ENCODE measurements at places on chromosomes 16 and 17. TPM values are rescaled to one million over a fixed set of nuclear protein-coding genes. Genes with fewer than 3 reads are reported as not detected.

The HEATR9 gene
- total RNA-seq: 0.18 TPM

The PIMREG gene
- 4.8 TPM for total RNA-seq

The SHCBP1 gene
- total RNA-seq: 39.5 TPM

The FOXF1 gene
- total RNA-seq: not detected

The MYH13 gene
- total RNA-seq: not detected

The TPPP3 gene
- not detected for total RNA-seq

The NPTX1 gene
- 6.2 TPM for total RNA-seq

- H3K27me3 ChIP-seq: no peaks in the 10 kb centered on the region
- no peaks in the 10 kb centered on the region for H3K4me1 ChIP-seq
- no peak for DNase-seq
- H3K36me3 ChIP-seq: no peaks in the 10 kb centered on the region
These were observed 37.9 kb downstream of the SOX8 start for GRCh38 chr16:1019231-1020090.

- no peak overlapping the region for H3K4me3 ChIP-seq
- H3K27ac ChIP-seq: no peak overlapping the region
- peaks cover 8% of the 10 kb centered on the region for H3K36me3 ChIP-seq
- H3K4me1 ChIP-seq: peaks cover 9% of the 10 kb centered on the region
- no peaks in the 10 kb centered on the region for H3K27me3 ChIP-seq
These were observed 2.2 kb upstream of the FOXK2 start for GRCh38 chr17:82517230-82517865.

GRCh38 chr17:65677932-65678331 lies 116.5 kb upstream of the AXIN2 start:
- H3K36me3 ChIP-seq: no peaks in the 10 kb centered on the region
- H3K27me3 ChIP-seq: no peaks in the 10 kb centered on the region
- H3K4me3 ChIP-seq: no peak overlapping the region

- no peak overlapping the region for H3K27ac ChIP-seq
- no peak overlapping the region for H3K4me3 ChIP-seq
- no peaks in the 10 kb centered on the region for H3K27me3 ChIP-seq
These were observed 394.8 kb downstream of the SLC39A11 start for GRCh38 chr17:72697602-72698146.

- H3K4me1 ChIP-seq: no peaks in the 10 kb centered on the region
- no peak overlapping the region for H3K4me3 ChIP-seq
- no peak overlapping the region for H3K27ac ChIP-seq
- H3K27me3 ChIP-seq: no peaks in the 10 kb centered on the region
- no peak for DNase-seq
- peaks cover 5% of the 10 kb centered on the region for H3K36me3 ChIP-seq
These were observed 35.8 kb downstream of the WIPI1 start for GRCh38 chr17:68421486-68421885.

DNA sequence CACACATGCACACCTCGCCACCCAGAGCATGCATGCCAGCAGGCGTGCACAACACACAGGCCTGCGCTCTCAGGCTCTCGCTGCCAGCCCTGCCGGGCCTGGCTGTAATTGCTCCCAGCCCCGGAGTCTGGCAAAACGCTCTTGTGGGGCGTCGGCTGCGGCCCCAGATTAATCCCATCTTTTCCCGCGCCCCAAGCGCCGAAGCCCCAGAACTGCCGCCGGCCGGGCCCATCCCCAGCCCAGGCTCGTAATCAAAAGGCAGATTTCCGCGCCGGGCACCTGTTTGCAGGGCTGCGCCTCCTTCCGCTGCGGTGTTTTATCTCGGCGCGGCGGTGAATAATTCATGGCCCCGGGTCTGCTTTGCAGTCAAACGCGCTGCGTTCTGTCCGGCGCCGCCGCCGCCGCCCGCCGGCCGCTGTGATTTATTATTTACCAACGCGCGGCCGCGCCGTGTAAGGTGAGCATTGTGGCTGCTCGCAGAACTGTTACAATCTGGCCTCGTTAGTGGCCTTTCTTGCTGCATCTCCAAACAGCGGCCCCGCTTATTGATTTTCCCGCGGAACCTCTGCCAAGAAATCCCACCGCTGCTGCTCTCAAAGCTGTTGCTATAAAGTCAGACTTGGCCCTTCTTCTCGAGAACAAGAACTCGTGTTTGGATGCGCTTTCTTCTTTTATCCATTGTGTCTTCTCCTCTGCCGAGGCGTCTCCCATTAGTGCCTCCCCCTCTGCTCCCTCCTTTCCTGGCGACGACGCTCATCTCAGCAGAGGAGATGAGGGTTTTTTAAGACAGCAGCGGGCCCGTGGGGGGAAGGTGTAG lies 126.1 kb downstream of the IRX5 start:
- H3K4me3 ChIP-seq: no peak overlapping the region
- H3K36me3 ChIP-seq: no peaks in the 10 kb centered on the region
- peaks cover 6% of the 10 kb centered on the region for H3K4me1 ChIP-seq
- peak; percentile 5 for DNase-seq

- H3K4me1 ChIP-seq: peaks cover 61% of the 10 kb centered on the region
- H3K4me3 ChIP-seq: peak overlapping the region; percentile 96
- peak overlapping the region; percentile 98 for H3K27ac ChIP-seq
- DNase-seq: no peak
- peaks cover 5% of the 10 kb centered on the region for H3K27me3 ChIP-seq
These were observed 615 bp upstream of the SREBF1 start for GRCh38 chr17:17837380-17837821.

DNA sequence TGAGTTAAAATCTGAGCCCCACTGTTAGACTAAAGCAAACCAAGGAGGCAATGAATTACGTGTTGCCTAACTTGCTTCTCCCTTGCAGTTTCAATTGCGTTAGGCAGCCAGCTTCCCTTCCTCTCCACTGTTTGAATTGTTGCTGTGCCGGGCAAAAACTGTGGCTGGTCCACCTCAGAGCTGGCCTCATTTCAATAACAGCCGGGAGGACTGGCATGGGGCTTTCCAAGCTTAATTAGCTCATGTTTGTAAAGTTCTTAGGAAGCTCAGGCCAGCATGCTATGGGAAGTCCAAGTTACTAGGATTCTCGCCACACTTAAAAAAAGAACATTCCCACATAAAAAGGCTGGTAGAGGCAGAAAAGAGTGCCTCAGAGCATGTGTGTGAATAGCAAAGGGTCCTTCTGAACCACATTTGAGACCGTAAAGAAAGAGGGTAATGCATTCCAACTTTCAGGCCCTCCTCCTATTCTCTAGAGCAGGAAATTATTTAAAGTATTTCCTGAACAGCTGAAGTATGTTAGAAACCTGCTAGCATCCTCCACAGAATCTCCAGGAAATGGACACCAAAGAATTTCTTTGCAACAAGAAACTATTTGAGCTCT lies 79.0 kb upstream of the SMURF2 start:
- H3K27me3 ChIP-seq: no peaks in the 10 kb centered on the region
- H3K4me1 ChIP-seq: peaks cover 22% of the 10 kb centered on the region
- no peaks in the 10 kb centered on the region for H3K36me3 ChIP-seq
- H3K4me3 ChIP-seq: no peak overlapping the region
- no peak overlapping the region for H3K27ac ChIP-seq

- no peaks in the 10 kb centered on the region for H3K27me3 ChIP-seq
- peaks cover 17% of the 10 kb centered on the region for H3K4me1 ChIP-seq
- no peak overlapping the region for H3K4me3 ChIP-seq
- no peak overlapping the region for H3K27ac ChIP-seq
- peaks cover 12% of the 10 kb centered on the region for H3K36me3 ChIP-seq
These were observed 2.3 kb downstream of the VKORC1 start for GRCh38 chr16:31092330-31092729.

DNA sequence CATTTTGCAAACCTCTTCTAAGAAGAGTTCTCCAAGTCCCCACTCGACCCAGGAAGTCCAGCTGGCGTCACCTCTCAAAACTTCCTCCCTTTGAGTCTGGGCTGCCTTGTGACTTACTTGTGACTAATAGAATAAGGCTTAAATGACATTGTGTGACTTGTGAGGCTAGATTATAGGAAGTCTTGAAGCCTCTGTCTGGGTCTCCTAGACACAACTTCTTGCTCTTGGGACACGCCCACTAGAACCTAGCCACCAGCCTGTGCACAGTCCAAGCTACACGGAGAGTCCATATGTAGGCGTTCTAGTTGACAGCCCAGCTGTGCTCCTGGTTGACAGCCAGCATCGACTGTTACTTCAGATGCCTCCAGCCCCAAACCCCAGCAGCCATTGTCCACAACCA lies 66.7 kb upstream of the TANC2 start:
- no peak overlapping the region for H3K27ac ChIP-seq
- peaks cover 4% of the 10 kb centered on the region for H3K27me3 ChIP-seq
- no peak for DNase-seq
- H3K4me1 ChIP-seq: no peaks in the 10 kb centered on the region
- no peak overlapping the region for H3K4me3 ChIP-seq

GRCh38 chr16:80151722-80152111 lies 389.1 kb upstream of the DYNLRB2 start:
- H3K36me3 ChIP-seq: no peaks in the 10 kb centered on the region
- DNase-seq: no peak
- H3K27me3 ChIP-seq: peaks cover 9% of the 10 kb centered on the region
- no peak overlapping the region for H3K4me3 ChIP-seq

- no peak overlapping the region for H3K27ac ChIP-seq
- H3K36me3 ChIP-seq: peaks cover 29% of the 10 kb centered on the region
- peak overlapping the region; percentile 82 for H3K4me3 ChIP-seq
- no peaks in the 10 kb centered on the region for H3K27me3 ChIP-seq
- peaks cover 55% of the 10 kb centered on the region for H3K4me1 ChIP-seq
These were observed 2.4 kb downstream of the RNF157 start for GRCh38 chr17:76237859-76238313.

DNA sequence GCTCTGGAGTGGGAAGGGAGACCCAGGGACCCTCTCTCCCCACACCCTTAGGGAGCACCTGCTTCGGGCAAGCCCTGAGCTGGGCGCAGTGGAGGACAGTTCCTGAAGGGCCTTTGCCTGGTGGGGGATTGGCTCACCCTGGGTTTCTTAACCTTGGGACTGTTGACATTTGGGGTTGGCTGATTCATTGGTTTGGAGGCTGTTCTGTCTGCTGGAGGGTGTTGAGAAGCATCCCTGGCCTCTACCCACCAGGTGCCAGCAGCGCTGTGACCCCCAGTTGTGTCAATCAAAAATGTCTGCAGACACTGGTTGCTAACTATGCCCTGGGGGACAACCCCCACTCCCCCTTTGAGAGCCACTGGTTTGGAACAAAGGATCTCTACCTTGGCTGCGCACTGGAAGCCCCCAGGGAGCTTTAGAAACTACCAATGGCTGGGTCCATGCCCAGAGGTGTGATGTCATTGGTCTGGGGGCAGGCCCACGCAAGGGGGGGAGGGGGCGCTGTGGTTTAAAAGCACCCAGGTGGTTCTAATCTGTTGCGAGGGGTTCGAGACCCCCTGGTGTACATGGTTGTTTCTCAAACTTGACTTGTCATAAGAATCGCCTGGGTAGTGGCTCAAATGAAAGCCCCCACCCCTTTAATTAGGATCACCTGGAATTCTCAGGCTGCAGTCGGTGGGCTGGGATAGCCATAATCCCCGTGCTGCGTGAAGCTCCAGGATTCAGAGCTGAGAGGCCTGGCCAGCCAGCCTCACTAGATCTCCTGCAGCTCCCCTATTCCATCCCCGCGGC lies 151.9 kb upstream of the GSE1 start:
- no peaks in the 10 kb centered on the region for H3K36me3 ChIP-seq
- DNase-seq: no peak
- peaks cover 8% of the 10 kb centered on the region for H3K4me1 ChIP-seq
- H3K27me3 ChIP-seq: peaks cover 30% of the 10 kb centered on the region
- no peak overlapping the region for H3K27ac ChIP-seq

- H3K4me1 ChIP-seq: no peaks in the 10 kb centered on the region
- H3K36me3 ChIP-seq: no peaks in the 10 kb centered on the region
- peaks cover 32% of the 10 kb centered on the region for H3K27me3 ChIP-seq
- peak; percentile 78 for DNase-seq
These were observed 709 bp upstream of the CD300LG start for GRCh38 chr17:43846221-43846712.

DNA sequence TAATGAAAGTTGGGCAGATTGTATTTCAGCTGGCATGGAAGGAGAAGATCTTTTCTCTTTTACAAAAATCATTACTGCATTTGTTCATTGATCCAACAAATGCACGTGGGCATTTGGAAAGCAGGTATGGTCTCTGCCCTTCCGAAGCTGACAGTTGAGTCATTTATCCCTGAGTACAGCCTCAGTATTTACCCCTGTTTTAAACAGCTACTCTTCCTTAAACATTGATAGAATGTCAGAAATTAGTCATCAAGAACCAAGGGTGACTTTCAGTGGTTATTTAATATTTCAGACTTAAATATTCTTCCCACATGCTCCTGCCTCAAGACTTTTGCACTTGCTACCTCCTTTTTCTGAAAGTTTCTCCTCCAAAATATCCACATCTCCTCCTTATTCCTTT lies 226.7 kb upstream of the HSBP1 start:
- H3K4me3 ChIP-seq: no peak overlapping the region
- H3K27me3 ChIP-seq: peaks cover 5% of the 10 kb centered on the region
- H3K36me3 ChIP-seq: no peaks in the 10 kb centered on the region

GRCh38 chr17:63476459-63476853 lies 405 bp upstream of the ACE start:
- DNase-seq: no peak
- H3K36me3 ChIP-seq: no peaks in the 10 kb centered on the region
- no peak overlapping the region for H3K4me3 ChIP-seq
- H3K4me1 ChIP-seq: peaks cover 7% of the 10 kb centered on the region
- no peak overlapping the region for H3K27ac ChIP-seq

- H3K27ac ChIP-seq: no peak overlapping the region
- H3K4me3 ChIP-seq: no peak overlapping the region
These were observed 57.4 kb upstream of the GRIN2A start for GRCh38 chr16:10239640-10240039.

GRCh38 chr16:80265624-80266306 lies 275.0 kb upstream of the DYNLRB2 start:
- H3K4me3 ChIP-seq: no peak overlapping the region
- no peak overlapping the region for H3K27ac ChIP-seq
- H3K27me3 ChIP-seq: peaks cover 11% of the 10 kb centered on the region
- no peaks in the 10 kb centered on the region for H3K4me1 ChIP-seq

GRCh38 chr17:78940258-78940657 lies 15.1 kb upstream of the TIMP2 start:
- DNase-seq: no peak
- H3K4me1 ChIP-seq: no peaks in the 10 kb centered on the region
- H3K4me3 ChIP-seq: no peak overlapping the region
- H3K36me3 ChIP-seq: no peaks in the 10 kb centered on the region
- no peak overlapping the region for H3K27ac ChIP-seq

DNA sequence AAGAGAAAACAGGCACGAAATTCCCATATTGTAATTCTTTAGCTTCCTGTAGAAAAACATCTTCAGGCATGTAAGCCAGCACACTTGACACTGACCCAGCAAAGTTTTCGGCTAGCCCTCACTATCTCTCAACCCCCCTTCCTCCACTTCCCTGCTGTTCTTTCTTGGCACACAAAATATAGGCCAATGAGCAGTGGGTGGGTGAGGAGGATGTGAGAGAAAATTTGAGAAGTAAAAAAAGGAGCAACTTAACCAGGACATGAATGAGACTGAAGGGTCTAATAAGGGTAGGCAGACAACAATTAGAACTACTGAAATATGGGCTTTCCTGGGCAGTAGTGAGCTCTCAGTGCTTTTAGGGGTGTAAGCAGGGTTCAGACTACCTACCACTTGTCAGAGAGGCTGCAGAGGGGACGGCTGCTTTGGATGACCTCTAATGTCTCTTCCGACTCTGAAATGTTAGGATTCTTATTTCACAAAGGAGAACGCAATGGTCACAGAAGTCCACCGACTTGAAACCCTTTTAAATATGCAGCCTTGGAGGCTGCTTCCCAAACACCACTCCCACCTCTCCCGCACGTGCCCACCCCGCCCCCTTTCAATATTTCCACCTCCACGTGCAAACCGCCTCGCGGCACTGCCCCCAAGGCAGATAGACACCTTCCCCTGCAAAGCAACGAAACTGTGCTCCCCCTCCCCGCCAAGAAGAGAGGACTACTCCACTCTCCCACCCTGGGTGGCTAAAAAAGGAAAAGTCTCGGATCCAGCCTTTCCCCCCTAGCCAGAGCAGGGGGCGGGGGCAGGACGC lies 889 bp downstream of the MBTD1 start:
- H3K27ac ChIP-seq: peak overlapping the region; percentile 74
- peak overlapping the region; percentile 90 for H3K4me3 ChIP-seq
- peaks cover 61% of the 10 kb centered on the region for H3K4me1 ChIP-seq
- peaks cover 47% of the 10 kb centered on the region for H3K36me3 ChIP-seq
- H3K27me3 ChIP-seq: no peaks in the 10 kb centered on the region
